ENCODE measurements at places on chromosomes 6 and 20.

DNA sequence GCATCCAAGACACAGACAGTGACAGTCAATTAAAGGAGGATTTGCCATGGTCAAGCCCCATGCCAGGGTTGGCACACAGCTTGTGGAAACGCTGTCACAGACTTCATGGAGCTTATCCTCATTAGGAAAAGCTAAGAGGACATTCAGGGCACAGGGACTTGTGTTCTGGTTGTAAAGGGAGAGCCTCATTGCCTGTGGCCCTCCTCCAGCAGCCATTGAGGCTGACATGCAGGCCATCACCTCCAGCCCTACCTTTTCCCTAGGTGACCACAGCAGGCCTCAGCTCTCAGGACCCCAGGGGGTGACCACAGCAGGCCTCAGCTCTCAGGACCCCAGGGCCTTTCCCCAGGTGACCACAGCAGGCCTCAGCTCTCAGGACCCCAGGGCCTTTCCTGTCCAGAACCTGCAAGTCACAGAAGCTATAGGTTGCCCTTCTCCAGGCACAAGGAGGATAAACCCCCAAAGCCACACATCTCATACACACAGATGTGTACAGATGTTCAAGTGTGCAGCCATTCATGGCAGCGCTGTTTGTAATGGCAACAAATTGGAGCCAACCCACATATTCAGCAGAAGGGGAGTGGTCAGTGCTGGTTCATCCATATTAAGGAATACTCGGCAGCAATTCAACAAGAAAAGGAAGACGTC, 26.1 kb downstream of the DUSP22 start:
- no peak for DNase-seq

DNA sequence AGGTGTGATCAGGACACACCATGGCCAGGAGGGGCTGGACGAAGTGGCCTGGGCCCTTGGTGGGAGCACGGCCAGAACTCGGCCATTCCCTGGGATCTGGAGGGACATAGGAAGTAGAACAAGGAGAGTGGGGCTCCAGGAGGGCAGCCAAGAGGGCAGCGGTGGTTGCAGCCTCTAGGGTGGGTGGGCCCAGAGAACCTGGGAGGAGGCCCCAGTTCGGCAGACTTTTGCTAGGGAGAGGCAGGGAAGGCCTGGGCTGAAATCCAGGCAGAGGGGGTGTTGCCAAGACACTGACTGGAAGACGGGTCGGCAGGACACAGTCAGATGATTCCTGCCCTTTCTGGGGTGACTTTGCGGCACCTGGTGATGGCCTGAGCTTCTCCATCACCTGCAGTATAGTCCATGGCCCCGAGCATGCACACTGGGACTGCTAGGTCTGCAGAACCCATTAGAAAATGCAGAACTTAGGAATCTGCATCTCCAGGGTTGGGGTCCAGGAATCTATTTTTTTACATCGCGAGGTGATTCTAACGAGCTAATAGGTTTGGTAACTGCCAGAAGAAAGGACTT, 224.8 kb downstream of the SYNDIG1 start:
- no peak for DNase-seq

DNA sequence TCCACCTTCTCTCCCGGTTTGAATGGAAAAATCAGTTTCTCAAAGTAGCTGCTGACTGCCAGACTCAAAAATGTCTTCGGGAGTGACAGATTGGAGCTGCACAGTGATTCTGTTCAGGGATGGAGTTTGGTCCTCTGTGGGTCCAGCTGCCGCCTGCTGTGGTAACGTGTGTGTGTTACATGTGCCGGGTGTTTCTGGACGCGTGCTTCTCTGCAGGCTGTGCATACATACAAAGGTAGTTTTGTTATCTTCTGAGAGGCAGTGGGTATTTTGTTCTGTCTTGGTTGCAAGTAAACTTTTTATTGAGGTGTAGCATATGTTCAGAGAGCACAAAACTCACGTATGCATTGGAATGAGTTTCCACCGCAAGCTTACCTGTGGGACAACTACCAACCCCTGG, 41.3 kb upstream of the NAA20 start:
- no peak for DNase-seq

DNA sequence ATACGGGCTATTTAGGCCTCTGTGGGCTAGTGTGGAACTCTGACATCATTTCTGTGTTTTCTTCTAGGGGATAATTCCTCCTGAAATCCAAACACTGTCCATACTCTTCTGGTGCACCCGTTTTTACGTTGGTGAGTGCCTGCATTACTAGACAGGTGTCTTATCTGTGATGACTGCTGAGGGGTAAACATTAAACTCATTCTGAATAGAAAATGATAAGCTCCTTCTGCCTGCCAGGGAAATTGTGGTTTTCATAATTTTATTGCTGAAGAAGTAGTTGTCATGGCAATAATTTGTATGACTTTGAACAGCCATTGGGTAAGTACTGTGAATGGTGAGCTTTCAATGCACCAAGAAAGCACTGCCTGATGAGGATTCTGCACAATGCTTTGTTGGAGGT, 705.6 kb downstream of the UTRN start:
- DNase-seq = no peak

- no peak for DNase-seq
These were observed 25.1 kb downstream of the UQCC2 start for GRCh38 chr6:33686225-33686924.

Measured in effector CD8-positive, alpha-beta T cell (primary cell).